ENCODE measurements at places on chromosomes 5 and 9.

DNA sequence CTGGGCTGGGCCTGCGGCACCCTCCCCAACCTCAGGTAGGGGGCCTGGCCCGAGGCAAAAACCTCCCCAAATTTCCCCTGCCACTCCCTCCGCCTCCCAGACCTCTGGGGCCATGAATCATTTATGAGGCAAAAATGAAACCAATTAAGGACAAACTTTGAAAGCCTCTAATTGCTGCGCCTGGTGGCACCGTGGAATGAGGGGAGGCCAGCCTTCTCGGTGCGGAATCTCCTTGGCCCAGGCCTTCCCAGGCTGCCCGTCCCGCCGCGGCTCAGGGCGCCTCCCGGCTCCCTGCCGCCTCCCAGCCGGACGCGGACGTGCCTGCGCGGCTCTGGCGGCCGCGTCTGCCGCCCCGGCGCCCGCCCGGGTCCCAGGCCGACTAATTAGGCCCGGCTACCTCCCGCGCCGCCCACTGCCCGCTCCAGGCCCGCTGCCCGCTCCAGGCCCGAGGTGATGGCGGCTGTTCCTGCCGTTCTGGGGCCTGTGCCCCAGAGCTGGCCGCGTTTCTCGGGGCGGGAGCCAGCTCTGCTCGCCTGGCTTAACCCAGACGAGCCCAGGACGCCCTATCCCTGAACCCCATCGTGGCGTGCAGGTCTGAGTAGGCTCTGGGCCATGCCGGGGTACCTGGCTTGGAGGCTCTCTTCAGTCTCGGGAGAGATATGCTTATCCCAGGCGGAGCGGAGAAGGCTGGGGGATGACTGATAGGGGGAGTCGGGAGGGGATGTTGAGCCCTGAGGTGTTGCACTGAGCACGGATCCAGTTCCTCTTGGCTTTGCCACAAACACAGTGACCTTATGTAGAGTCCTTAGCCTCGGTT lies 20.1 kb downstream of the CXXC5 start:
- no peak for DNase-seq

DNA sequence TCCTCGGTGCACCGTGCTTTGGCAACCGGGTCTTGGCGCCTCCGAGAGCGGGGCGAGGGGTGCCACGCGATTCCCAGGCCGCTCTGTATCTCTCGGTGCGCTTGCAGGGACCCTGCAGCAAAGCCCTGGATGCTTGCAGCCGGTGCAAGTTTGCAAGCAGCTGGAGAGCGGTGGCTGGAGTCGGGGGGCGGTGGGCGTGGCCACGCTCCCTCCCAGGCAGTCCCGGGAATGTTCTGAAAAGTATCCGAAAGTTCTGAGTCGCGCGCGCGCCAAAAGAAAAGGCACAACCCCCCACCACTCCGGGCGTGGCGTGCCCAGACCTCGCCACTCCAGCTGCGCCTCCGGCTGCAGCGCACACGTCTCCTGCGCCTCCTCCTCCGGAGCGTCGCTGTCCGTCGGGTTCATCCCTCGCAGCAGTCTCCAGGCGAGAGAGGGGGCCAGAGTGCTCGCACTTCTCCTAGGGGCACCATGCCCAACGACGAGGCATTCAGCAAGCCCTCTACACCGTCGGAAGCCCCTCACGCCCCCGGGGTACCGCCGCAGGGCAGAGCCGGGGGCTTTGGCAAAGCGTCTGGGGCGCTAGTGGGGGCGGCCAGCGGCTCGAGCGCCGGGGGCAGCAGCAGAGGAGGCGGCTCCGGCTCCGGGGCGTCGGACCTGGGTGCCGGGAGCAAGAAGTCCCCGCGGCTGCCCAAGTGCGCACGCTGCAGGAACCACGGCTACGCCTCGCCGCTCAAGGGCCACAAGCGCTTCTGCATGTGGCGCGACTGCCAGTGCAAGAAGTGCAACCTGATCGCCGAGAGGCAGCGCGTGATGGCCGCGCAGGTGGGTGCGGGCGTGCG lies at the start of gene DMRT1:
Gene DMRT1 (plus strand): TSS at position 327 of the 839 bp plus-strand sequence. CDS start 142 bp downstream, at position 469.
- no peak for DNase-seq

DNA sequence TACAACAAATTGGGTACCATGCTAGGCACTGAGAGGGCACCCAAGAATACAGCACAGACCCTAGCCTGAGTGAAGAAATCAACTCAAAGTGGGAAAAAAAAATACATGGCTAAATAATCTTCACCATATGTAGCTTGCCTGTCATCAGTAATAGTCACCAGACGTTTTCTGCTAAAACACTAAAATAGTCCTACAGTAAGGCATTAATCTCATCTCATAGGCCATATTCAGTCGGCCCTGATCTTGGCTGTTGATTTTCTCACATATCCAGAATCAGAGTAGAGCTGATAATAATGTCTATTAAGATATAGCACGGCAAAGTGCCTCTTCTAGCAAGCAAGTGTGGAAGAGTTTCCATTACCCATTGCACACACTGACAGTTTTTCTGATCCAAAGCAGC lies 322.1 kb upstream of the SLC30A5 start:
- no peak for DNase-seq

DNA sequence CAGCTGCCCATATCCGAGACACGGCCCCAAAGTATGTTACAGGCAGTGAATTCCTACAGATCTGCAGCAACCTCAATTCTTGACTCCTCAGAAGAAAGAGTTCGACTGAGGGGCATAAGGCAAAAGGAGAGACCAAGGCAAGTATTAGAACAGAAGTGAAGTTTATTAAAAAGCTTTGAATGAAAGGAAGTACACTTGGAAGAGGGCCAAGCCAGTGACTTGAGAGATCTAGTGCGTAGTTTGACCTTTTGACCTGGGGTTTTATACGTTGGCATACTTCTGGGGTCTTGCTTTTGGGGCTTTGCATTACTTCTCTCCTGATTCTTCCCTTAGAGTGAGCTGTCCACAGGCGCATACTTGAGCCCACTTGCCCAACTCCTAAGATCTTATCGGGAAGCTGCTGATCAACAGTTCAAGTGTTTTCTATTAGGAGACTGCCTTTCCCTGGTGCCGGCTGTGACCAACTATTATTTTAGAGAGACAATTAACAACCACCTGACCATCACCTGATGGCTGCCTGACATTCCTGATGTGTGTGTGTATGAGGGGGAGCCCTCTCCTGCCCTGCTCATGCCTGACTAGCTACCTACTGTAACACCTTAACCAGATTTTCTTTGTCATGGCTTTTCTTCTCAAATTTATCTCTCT lies 1.5 kb upstream of the DEPDC1B start:
- DNase-seq: no peak

DNA sequence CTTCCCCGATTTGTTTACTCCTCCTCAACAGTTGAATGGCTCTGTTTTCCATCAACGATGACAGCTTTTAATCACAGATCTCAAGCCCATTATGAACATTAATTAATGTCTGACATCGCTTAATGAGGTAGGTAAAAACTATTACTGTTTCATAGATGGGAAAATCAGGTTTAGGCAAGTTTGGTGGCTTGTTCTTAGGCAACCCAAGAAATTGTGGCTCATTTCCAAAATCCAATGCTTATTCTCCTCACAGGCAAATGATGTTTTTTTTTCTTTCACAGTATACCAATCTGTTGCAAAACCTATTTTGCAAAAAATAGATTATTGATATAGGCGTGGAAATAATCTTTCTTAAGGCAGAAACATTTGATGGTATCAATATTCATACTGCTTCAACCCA lies 70.8 kb upstream of the CHD1 start:
- DNase-seq: no peak

- DNase-seq: no peak
Measured at GRCh38 chr9:34375901-34376595, 650 bp downstream of the MYORG start.

- no peak for DNase-seq
Measured at GRCh38 chr5:132787076-132787475, 10.0 kb upstream of the SEPTIN8 start.

DNA sequence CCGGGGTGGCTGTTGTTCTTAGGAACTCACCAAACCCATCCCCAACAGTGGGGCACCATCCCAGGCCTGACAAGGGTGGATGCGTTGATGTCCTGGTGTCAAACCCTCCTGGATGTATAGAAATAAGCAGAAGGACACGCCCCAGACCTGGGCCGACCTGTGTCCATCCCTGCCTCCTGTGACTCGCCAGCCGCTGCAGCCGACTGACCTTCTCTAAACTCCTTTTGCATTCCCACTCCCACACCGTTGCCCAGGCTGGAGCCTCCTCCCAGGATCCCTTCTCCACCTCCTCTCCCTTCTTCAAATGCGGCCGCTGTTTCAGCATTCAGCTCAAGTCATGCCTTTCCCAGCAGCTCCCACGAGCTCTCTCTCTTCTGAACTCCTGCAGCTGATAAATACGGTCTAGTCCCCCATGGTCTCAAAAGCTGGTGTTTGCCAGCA lies 213.2 kb upstream of the IER5L start:
- no peak for DNase-seq

DNA sequence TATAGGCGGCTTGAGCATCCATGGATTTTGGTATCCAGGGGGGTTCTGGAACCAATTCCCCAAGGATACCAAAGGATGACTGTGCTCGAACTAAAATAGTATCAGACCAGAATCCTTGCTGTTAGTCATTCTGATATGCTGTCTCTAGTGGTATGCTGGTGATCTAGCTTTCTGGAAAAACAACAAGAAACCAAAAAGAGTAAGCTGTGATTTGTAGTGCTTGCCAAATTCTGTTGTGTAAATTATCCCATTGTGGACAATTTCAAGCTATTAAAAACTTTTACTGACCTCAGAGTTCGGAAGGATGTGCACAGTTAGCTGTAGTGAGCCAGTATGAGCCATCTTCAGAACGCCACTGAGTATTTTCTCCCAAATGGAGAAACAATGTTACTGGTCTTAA lies 99.0 kb upstream of the FBN2 start:
- no peak for DNase-seq

Measured in stimulated activated CD8-positive, alpha-beta memory T cell treated with anti-CD3 and anti-CD28 coated beads, Interleukin-15, amount 100 ng/mL, for 48 hours (primary cell).